Activated naive CD4-positive, alpha-beta T cell treated with Interleukin-2 at 50 U/mL for 16 hours (primary cell): ENCODE measurements at places on chromosomes 13 and 19.

GRCh38 chr19:42601811-42602443 lies 7.2 kb upstream of the CEACAM8 start:
- DNase-seq, result no peak

GRCh38 chr19:17205237-17206140 lies 9.7 kb upstream of the USE1 start:
- peak; percentile 65 for DNase-seq

- DNase-seq, result no peak
Observed at GRCh38 chr13:44449999-44450821, 76.6 kb downstream of the SERP2 start.

- no peak for DNase-seq
Observed at GRCh38 chr19:46975925-46976782, 43.5 kb upstream of the NPAS1 start.

DNA sequence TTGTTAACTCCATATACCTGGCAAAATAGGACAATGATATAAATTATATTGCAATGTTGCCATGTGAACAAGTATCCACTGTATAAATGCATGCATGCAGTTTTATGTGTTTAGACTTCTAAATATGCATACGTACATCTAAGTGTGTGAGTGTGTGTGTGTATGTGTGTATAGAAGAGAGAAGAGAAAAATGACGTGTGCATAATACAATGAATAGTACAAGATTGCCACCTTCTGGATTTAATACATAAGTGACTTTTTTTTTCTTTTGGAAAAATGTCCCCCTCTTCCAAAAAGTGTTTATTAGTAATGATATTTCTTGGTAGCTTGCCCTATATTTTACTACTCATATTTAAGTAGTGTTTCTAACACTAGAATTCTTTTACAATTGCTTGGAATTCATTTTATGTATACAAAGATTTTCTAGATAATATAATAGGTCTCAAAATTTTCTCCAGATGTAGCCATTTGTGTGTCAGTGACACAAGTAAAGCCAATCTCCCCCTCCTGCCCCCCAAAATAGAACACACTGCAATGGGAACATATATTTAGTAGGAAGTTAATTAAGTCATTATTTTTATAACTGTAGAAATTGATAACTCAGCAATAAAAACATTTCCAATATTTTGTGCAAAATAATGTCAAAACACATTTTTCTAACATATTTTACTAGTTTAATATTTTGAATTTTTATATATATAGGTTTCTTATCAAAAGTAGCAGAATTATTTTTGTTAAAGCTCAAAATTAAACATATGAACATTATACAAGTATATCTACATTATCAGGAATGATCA lies 783.3 kb upstream of the ATXN8OS start:
- no peak for DNase-seq

DNA sequence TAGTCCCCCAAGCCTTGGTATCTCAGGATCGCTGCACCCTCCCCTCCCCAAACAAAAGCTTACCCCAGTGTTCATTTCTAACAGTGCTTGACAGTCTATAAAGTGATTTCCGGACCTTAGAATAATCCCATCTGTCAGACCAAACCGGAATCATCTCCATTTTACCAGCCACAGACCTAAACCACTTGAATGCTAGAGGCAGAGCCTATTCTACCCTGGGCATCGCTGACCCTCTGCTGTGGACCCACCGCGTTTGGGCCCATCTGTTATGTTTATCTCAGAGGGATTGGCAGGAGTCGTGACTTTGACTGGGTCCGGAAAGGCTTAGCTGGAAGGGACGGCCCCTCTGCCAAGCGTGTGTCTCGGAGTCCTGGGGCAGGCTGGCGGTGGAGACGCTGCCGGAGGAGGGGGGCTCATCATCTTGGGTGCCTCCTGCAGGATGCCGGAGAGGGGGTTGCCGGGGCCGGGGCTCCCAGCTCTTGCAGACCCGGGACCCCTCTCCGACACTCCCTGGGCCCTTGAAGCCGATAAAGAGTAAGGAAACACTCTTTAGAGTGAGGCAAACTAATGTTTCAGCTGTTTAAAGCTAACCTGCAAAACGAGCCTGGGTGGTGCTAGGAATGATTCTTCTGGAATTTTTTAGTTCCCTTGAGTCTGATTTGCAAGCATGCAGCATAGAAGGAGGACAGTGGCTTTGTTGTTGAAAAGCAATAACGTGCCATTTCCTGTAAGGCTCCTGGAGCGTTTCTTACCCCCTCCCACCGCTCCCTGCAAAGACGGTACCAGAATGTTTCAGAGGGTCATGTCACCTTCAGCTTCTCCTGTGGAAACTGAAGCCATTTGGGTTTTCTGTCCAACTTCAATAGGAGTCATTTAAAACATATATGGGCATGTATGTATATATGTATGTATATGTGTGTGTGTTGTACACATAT lies 1.3 kb downstream of the SLC25A42 start:
- peak; percentile 33 for DNase-seq

DNA sequence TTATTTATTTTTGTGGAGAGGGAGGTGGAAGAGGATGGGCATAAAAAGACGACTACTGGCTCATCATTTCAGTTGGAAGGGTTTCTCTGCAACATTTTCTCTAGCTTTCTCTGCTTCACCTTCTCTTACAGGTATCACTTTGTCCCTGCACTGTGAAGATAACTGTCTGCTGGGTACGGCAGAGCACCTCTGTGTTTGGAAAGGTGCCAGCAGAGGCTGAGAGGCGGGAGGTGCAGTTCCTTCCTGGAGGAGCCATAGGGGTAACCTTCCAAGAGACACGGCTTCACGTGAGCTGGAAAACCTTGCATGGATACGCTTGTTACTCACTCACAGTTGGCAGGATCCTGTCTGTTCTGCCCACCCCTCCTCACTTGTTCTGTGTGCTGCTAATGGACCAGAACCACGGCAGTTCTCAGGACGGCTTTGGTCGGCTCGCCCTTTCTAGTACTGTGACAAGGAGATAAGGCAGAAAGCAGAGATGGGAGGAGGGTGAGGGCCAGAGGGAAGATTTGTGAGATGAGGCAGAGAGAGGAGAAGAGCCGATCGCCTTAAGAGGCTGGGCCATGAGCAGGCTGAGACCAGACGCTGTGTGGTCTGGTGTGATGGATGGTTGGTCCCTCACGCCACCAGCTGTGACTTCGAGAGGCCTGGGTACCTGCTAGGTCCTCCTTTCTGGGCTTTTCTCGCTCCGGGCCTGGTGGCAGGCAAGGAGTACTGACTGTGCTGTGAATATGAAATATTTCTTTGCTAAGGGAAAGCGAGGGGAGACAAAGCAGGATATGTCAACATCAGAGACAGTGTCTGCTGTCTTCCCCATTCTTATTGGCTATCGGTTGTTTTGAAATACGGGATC lies 66.8 kb downstream of the MRPL57 start:
- no peak for DNase-seq

- DNase-seq, result peak; percentile 95
Observed at GRCh38 chr19:6674868-6675305, 4.9 kb upstream of the TNFSF14 start.

- DNase-seq, result no peak
Observed at GRCh38 chr13:25400925-25401324, 29.2 kb downstream of the ATP8A2 start.

DNA sequence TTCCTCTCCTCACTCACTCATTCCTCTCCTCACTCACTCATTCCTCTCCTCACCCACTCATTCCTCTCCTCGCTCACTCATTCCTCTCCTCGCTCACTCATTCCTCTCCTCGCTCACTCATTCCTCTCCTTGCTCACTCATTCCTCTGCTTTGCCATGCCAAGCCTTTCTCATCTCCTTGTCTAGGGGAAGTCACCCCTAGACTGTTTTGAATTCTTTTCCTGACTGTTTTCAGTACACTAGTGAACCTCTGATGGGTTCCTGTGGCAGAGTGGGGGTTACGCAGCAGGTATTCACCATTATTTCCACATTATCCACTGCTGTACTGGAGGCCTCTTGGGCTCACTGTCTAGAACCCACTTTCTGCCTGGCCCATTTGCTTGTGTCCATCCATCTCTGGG lies 1.2 kb downstream of the CYP4F8 start:
- no peak for DNase-seq

DNA sequence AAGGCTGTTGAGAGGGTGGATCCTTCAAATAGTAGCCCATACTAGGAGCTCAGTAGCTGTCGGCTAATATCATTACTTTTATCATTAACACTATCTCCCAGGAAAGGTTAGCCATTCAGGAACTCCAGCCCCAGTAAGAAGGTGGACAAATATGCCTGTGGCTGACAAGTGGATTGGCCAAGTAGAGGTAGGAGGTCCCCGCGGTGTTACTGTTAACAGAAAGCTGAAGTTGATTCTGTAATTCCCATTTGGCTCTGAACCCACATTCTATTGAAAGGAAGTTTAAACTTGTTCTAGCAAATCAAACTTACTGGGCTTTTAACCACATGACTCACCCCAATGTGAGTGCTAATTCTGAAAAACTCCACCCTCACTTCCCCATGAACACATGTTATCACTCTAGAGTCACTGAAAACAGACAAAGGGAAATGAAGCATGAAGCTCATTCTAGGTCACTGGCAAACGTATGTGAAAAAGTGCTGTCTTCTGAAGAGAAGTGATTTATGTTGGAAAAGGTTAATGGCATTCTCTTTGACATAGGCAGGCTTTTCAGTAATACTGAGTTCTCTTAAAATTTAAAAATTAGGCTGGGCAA lies 273.5 kb downstream of the FGF14 start:
- no peak for DNase-seq

GRCh38 chr13:103759361-103759760 lies 693.1 kb upstream of the SLC10A2 start:
- no peak for DNase-seq

GRCh38 chr13:99559560-99559959 lies 58.3 kb downstream of the TM9SF2 start:
- no peak for DNase-seq

GRCh38 chr13:41643507-41643906 lies 186.2 kb downstream of the RGCC start:
- DNase-seq, result no peak

GRCh38 chr13:112003941-112004340 lies 63.0 kb upstream of the SOX1 start:
- DNase-seq, result no peak

DNA sequence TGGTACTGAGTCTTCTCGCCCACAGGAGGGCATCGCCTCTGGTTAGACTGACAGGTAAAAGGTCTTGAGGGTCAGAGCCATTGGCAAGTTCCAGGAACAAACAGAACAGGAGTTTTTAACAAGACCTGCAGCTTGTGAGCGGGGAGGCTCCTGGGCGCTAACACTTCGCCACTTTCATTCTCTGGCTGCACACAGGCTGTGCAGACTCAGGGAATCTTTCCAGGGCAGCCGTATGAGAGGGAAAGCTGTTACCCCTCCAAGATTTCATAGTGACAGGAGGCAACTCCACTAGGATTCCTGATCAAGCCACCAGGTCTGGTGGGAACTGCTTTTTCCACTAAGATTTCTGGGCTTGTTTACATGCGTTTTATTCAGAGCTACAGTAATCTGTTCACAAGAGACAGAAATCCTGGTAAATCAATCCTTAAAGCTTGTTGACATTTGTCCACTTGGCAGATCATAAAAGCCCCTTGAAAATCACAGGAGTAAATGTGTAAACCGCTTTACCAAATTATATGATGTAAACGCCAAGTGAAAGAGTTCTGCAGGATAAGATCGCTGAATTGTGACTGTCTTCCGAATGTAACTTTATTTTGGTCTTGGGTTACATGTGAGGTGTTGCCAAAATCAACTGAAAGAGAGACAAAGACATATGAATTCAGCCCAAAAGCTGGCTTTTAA lies 190.6 kb downstream of the MZT1 start:
- no peak for DNase-seq

DNA sequence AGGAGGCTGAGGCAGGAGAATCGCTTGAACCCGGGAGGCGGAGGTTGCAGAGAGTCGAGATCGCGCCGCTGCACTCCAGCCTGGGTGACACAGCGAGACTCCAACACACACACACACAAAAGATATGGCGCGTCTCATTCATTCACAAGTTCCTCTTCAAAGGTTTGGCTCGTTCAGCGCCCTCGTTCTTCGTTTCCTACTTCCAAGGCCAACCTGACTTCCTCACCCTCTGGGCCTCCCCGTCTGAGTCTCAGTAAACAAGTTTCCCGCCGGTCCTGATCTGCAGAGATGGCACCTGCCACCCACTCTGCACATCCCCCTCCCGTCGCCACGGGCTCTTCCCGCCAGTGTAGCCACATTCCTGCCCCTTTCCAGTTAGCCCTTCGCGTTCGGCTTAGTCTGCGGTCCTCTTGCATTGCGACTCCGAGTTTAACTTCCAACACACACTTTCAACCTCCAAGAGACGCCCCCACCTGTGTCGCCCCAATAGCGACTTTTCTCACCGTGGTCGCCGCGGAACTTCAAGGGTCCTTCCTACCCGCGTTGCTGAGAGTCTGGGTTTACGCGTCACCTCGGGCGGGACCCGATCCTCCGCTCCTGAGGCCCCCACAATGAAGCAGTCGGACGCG lies 1.3 kb upstream of the BSG start:
- peak; percentile 50 for DNase-seq

DNA sequence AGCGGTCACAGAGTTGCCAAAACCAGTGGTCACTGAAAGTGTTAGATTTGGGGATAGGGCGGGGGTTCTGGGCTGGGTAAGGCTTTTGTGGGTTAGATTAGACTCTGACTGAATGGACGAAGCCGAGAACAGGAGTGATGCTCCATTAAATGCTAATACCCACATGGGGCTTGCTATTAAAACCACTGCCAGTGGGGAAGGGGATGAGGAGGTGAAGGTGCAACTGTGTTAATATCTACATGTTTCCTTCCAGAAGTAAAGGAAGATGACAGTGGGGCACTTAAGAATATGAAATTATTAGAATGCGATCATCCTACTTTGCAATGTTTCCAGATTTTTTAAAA lies 573 bp upstream of the ZNF614 start:
- no peak for DNase-seq

- peak; percentile 52 for DNase-seq
Observed at GRCh38 chr19:49157445-49158224, at the start of gene TRPM4. Gene TRPM4 (plus strand): TSS chr19:49157792. CDS start chr19:49157867, 75 bp downstream.

DNA sequence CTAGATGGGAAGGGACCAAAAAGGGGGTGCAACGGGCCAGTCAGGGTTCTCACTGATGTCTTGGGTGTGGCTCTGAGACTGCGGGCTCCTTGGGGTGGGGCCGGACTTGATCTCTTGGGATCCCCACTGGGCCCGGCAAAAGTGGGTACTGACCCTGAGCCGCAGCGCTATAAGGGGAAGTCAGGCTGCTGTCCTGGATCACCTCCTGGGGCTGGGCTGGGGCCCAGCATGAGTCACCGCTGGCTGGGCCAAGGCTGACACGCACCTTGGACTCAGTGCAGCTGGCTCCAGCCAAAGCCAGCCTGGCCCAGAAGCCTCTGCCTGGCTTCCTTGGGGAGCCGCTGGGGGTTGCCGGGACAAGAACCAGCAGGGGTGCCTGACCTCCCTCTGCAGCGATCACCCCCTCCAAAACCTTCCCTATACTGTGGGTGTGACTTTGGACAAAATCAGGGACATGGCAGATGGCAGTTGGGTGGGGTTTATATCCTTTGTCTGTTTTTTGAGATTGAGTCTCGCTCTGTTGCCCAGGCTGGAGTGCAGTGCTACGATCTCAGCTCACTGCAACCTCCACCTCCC lies 617 bp upstream of the IQCN start:
- DNase-seq, result no peak

GRCh38 chr13:32594157-32594738 lies 8.0 kb downstream of the PDS5B start:
- DNase-seq, result no peak

- no peak for DNase-seq
Observed at GRCh38 chr13:97627566-97627965, 193.6 kb downstream of the RAP2A start.

GRCh38 chr13:73995736-73996135 lies 138.5 kb downstream of the KLF12 start:
- DNase-seq, result no peak

GRCh38 chr13:110338441-110339101 lies 31.5 kb downstream of the COL4A2 start:
- DNase-seq, result no peak

GRCh38 chr13:29844441-29844840 lies 6.0 kb downstream of the UBL3 start:
- DNase-seq, result no peak
